Cerebellum (tissue), 4 donors: ENCODE measurements at places on chromosomes 4 and X.

GRCh38 chr4:12615822-12616221 is 868.3 kb downstream of the RAB28 start:
- no peak for DNase-seq

DNA sequence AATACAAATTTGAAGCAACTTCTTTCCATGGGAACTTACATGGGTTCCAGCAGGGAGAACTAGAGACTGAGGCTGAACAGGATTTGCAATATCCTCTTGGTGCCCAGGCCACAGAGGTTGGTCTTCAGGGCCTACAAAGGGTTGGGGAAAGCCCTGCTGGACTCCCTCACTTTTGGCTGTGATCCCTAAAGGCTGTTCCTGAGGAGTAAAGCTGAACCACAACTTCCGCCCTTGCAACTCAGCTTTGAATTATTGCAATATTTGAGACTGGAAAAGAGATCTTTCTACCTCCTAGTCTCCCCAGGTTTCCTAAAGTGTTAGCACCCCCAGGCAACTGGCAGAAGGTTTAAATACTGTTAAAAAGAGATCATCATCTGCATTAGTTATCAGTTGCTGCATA is 26.9 kb downstream of the DCHS2 start:
- no peak for DNase-seq

- no peak for DNase-seq
Observed at GRCh38 chr4:58602731-58603359, 1492.7 kb upstream of the IGFBP7 start.

GRCh38 chrX:129961180-129962083 is 21.0 kb upstream of the BCORL1 start:
- DNase-seq: no peak

DNA sequence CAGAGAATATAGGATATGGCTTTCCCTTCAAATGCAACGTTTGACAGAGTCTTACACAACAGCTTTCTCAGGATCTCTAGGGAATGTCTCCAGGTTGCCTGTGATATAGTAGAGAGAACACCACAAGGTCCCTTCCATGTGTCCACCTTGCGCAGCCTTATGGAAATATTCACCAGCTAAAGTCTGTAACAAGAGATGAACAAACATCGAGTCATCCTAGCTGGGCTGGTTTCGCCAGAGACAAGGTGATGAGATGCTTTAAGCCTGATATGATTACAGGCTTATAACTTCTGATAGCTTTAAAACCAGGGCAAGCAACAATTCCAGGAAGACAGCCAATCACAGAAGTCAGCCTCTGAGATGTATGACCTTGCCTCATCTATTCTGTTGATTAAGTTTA is 83.8 kb downstream of the SEL1L3 start:
- DNase-seq: no peak

GRCh38 chrX:133638285-133638684 is 223.0 kb upstream of the GPC4 start:
- no peak for DNase-seq

DNA sequence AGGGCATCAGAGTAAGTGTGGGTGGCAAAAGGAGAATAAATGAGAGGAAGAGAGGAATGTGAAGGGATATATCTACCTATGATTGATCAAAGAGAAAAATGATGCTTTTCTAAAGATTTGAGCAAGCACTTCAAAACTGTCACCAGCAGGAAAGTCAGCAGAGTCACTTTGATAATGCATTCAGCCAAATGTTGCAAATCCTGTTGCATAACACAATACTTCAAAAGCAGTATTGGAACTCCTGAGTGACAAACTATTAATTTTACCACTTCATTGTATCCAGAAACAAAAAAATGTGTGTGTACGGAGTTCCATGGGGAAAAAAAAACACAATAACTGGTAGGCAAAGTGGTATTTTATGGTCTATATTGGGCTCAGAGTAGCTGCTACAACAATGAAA is 160.3 kb downstream of the EMCN start:
- no peak for DNase-seq

DNA sequence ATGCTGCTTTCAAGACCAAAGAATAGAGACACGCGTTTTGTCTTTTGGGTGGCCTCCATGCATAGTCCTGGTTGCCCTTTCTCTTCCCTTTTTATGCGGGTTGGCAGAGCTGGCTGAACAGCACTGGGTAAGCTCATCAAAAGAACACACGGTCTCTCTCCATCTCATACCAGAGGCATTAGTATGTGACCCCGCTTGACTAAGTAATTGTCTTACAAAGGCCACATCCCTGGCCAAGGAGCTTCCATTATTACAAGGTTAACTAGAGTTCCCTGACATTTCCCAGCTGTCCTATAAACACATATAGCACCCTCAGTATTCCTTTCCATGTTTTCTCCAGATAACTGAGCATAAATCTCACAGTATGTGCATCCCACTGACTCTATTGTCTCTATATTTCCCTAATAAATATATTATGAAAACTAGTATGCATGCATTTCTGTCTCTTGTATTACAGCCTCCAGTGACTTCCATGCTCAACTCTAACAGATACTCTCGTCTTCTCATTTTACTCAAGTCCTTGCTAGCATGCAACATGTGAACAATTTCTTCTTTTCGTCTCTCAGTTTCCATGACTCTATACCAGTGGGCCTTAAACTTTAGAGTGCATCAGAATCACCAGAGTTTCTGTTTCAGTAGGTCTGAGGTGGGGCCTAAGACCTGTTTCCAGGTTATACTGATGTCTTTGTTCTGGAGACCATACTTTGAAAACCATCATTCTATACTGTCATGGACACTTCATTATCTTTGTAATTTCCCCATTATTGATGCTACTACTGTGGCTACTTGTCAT is 247.7 kb upstream of the ARSJ start:
- DNase-seq: no peak

GRCh38 chrX:138742217-138742616 is 30.7 kb upstream of the FGF13 start:
- no peak for DNase-seq

GRCh38 chr4:99943904-99944437 is 2.4 kb downstream of the DNAJB14 start:
- no peak for DNase-seq

- no peak for DNase-seq
Observed at GRCh38 chrX:138849521-138849920, 138.0 kb upstream of the FGF13 start.

- no peak for DNase-seq
Observed at GRCh38 chrX:68652326-68653170, 5.1 kb downstream of the STARD8 start.

GRCh38 chr4:176437756-176438155 is 118.0 kb downstream of the SPCS3 start:
- no peak for DNase-seq

- no peak for DNase-seq
Observed at GRCh38 chr4:119623025-119623424, 5.6 kb downstream of the PDE5A start.

- no peak for DNase-seq
Observed at GRCh38 chr4:174559894-174560293, 37.6 kb upstream of the HPGD start.

DNA sequence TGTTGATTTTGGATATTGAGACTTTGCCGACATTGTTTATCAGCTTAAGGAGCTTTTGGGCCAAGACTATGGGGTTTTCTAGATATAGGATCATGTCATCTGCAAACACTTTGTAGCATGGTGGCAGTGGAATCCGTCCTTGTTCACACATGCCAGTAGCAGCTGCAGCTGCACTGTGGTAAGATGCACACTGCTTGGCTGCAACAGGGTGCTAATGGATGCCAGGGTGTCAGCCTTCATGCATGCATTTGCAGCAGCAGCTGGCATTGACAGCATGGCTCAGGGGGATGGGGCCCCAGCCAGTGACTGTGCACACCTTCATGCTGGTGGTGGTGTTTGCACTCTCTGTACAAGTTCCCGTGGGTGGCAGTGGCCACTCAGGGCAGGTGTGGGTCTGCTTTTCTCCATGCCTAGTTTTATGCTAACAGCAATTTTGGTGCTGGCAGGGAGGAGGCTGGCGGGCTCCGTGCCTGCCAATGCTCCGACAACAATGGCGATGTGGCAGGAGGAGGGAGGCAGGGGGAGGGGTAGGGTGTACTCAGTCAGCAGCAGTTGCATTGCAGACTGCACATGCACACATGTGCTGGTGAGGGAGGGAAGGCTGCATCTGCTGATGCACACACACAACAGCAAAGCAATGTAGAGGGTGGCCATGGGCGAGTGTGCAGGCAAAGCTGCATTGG is 37.5 kb downstream of the BEX3 start:
- no peak for DNase-seq

- no peak for DNase-seq
Observed at GRCh38 chr4:1766106-1767060, 26.7 kb upstream of the FGFR3 start.

- DNase-seq: no peak
Observed at GRCh38 chrX:140317462-140317861, 187.4 kb downstream of the SOX3 start.

DNA sequence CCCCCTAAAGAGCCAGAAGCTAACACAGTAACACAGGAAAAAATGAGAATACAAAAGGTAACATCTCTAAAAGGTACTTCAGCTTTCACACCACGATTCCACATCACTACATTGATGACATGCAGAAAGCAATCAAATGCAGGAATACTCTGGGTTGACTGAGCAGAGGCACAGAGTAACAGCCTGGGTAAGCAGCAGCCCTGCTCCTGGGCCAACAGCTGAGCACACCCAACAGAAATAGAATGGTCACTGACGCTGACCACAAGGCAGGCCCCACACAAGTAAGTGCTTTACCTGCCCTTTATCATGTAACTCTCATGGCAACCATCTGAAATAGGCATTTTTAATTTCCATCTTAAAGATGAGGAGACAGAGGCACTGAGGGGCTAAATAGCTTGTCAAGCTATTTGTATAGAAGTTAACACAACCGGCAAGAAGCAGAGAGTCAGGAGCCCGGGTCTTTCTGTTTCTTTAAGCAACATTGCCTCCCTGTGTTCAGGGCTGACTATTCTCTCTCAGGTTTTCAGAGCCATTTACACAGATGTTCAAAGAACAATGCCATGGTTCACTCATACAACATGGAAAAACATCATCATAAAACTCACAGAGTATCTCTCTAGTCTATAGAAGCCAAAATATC is 168.9 kb downstream of the ZNF674 start:
- DNase-seq: no peak

GRCh38 chrX:105468741-105469140 is 248.2 kb upstream of the TEX13A start:
- no peak for DNase-seq

DNA sequence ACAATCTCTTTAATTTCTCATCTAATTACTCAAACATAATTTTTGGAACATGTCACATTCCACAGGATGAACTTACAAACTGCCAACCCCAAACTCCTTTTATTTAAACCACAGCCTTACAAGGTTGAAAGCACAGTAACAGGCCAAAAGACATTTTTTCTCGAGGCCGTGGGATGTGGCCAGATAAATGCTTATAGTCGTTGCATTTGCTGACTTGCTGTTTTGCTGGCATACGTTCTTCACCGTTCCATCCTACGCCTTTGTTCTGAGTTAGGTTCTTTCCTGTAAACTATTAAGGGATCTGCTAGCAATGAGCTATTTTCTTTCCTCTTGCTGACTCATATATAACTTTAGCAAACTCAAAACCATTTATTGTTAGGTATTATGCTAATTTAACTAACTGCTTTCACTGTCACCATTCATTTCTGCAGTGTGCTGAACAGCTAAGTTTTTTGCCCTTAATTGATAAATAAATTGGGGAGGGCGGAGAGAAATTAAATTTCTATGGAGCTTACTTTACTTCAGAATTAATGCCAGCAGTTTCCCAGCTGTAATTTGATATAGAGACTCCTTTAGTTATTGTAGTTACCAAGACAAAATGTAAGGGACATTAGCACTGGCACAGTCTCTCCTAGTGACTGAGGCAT is 135.1 kb upstream of the PACRGL start:
- DNase-seq: no peak

DNA sequence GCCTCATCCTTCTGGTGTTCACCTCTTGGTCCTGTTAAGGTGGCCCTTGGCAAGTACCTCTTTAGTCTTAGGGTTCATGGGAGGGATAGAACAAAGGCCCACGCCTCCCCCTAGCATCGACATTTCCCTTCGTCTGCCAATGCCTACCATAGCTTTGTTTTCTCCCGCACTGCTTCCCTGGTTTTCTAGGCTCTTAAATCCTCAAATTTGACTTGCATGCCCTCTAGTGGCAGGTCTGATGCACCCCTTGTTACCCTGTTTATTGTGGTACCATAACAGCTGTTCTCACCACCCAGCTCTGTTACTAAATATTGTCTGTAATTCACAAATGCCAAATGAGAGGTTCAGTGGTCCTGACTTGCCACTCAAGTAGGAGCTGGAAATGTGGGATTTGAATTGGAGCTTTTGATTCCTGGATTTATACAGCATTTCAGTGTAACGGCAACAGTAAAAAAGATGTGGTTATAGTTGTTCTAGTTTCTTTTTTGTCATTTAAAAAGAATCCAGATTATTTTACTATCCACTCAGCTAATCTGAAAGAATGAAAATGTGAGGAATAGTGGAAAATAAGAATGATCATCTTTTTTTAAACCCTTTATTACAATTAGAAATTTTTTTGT is 100.1 kb downstream of the REPS2 start:
- peak; percentile 39 for DNase-seq

DNA sequence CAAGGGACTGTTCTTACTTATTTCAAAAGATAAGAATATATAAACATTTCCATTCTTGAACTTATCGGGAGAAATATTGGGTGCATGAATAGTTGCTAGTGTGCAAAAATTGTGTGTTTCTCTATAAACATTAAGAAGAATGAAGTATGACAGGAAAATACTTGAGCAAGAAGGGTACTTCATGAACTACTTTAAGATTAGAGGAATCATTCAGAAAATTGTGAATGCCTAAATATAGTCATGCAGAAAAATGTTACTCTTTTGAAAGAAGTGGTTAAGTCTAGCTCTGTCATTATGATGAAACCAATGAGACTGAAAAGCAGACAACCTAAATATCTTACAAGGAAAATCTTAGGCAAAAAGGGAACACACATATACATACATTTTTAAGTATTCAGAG is 207.8 kb upstream of the PCDH18 start:
- no peak for DNase-seq

GRCh38 chrX:2712890-2713840 is 22.1 kb downstream of the CD99 start:
- DNase-seq: no peak

DNA sequence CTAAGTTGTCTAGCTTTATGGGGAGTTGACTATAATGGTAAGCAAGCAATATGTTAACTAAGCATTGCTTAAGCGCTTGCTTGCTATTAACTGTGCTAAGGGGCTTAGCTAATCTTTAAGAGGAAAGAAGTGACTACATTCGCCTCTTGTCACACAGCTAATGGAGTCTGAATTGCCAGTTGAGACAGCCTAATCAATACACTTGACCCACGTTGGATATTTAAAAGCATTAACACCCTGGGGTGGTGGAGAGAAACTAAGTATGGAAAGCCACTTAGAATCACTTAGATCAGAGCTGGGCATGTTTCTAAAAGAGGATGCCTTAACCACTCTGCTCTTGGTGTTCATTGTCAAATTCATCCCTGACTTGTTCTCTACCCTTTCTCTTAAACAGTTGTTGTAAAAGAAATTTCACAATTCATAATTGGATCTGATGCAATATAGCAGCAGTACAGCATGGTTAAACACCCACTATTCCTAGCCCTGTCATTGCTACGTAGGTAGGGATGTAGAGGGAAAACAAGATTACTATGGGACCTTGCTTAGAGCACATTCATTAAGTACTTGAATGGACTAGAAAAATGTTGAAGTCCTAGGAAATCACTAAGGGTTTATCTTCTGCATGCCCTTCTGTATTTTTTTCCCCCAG is 3.5 kb downstream of the ZAR1 start:
- no peak for DNase-seq

- DNase-seq: no peak
Observed at GRCh38 chrX:18582910-18583493, 88.9 kb downstream of the RS1 start.
